ENCODE measurements at places on chromosomes 7 and 10.
A peak's percentile ranks its signal among the peaks of the same experiment; 100 is the strongest.

DNA sequence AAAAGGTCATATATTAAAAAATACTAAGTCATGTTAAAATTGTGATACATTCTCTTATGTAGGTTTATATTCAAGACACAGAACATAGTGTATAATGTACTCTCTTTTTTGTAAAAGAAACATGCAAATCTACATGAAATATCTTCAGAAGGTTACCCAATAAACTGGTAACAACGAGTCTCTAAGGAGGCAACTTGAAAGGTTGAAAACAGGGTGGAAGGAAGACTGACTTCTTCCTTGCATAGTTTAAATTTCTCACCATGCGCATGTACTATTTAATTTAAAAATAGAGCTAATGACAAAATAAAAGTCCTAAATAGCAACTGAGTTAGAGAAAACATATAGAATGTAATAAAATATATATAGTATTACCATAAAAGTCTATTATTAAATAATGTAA is 132.5 kb downstream of the NT5C2 start:
- DNase-seq = no peak

DNA sequence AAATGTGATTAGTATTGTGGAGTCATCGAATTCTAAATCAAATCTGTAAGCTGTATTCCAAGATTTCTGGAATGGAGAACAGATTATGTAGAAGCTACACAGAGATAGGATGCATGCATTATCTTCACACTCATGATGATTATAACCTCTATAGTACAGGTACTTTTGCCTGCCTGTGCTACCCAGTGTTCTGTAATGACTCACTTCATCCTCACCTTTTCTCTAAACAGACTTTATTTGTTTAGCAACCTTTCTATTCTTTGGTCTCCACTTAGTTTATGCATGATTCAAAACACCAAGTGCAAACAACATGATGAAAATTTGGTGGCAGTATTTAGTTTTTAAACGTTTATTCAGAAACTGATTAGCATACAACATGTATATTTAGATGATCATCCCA is 68.4 kb upstream of the PRPS1L1 start:
- DNase-seq = no peak

- no peak for DNase-seq
Measured at GRCh38 chr10:28841625-28842024, 164.3 kb downstream of the BAMBI start.

- no peak for DNase-seq
Measured at GRCh38 chr10:59856104-59856503, 50.3 kb downstream of the CCDC6 start.

DNA sequence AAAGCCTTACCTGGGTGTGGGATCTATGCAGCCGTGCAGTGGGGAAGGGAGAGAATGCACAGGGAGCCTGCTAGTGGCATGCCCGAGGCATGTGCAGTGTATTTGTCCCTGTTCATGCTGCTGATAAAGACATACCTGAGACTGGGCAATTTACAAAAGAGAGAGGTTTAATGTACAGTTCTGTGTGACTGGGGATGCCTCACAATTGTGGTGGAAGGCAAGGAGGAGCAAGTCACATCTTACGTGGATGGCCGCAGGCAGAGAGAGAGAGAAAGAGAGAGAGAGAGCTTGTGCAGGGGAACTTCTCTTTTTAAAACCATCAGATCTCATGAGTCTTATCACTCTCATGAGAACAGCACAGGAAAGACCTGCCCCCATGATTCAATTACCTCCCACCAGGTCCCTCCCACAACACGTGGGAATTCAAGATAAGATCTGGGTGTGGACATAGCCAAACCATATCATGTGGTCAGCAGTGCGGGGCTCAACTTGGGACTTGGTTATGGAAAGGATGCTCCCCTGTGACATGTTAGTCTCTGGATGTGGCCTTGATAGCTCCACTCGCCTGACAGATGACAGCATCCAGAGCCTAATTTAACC is 128.9 kb downstream of the DOCK1 start:
- DNase-seq = no peak

DNA sequence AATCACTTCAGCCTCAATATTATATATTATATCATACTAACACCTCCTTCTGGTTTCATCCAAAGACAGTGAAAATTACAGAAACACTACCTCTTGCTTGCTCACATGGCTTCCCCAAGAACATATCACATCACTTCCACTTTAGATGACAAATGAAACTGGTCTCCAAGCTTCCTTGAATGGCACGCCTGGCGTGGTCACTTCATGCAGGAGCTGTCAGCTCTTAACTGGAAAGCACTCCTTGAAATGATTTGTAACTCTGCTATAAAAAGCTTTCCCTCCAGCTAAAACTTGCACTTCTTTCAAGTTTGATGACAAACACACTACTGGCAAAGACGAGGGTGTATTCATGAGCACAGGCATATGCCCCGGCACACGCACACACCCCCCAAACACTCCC is 84.1 kb upstream of the INHBA start:
- DNase-seq = no peak

DNA sequence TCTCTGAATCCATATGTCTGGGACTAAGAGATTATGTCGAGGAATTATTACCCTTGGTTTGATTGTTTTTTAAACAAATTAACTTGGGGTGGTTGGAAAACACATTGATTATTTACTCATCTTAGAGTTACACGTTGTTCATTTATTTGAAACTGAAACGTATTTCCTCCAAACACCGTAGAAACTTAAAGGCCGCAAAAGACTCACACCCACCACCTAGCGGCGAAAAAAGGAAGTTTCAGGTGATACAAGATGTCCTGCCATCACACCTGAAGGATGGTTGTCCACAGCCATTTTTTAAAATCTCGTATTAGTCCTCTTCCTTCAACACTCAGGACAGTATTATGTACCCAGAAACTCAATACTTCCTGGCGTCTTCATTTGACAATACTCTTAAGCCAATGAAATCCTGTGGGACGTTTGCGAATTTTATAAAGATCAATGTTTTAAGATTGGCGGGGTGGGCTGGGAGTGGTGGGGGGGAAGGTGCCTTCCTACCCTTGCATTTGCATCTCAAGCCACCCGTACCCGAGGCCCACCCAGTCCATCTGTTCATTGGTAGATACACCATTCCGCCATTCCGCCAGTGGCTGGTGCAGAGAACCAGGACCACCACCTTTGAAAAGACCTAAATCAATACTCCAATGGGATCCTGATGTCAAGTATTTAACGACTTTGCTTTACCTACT is 1.4 kb upstream of the LCOR start:
- peak; percentile 82 for DNase-seq

GRCh38 chr10:58981846-58982245 is 194.6 kb upstream of the PHYHIPL start:
- DNase-seq = no peak

DNA sequence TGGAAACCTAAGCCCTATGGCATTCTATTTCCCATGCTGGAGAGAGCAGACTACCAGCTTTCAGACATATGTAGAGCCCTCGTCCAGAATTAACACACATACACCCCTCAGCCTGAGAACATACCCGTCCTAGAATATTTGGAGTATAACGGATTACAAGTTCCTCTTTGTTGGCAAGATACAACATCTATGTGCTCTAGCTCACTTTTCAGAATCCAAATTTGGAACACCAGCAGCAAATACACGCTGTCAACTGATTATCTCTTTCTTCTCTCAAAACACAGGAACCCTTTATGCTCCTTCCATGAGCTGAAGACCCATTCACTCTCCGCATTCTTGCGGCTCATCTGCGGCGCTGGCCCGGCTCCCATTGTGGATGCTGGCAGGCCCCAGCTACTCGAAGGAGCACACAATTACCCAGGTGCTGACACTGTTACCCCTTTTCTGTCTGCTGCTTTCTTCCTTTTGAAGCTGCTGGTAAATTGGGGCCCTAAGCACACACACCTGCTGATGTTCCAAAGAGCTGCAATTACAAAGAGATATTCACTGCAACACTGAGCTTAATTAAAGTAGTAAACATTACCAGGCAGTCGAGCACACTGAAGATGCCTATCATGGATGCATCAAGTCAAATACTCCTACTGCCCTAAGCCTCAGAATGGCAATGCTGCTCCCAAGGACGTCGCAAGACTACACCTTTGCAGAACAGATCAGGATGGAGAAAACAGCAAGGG is 70.0 kb downstream of the VOPP1 start:
- no peak for DNase-seq

- DNase-seq = peak; percentile 26
Measured at GRCh38 chr7:137539111-137539715, 195.7 kb upstream of the PTN start.

- DNase-seq = no peak
Measured at GRCh38 chr7:1060315-1061072, 16.1 kb downstream of the GPR146 start.

- DNase-seq = no peak
Measured at GRCh38 chr7:95951531-95951930, 179.2 kb downstream of the DYNC1I1 start.
